ENCODE measurements at places on chromosomes 7 and 10.

DNA sequence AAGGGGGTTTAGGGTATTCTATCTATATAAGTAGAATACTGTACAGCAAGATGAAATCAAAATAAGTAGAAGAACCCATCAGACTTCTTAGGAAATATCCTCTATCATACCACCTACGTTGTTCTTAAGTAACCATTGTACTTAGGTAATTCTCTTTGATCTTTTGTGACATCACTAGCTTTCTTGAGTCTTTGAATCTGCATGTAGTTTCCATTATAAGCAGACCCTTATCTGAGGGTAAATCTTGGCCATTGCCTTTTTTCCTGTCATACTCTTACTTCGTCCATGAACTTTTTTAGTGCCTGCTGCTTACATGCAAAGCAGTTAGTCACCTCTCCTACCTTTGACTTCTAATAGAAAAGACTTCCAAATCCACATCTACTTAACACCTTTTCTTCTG lies 49.0 kb downstream of the WAC start:
- DNase-seq = no peak

GRCh38 chr10:60958892-60959601 lies 15.1 kb upstream of the RHOBTB1 start:
- no peak for DNase-seq

DNA sequence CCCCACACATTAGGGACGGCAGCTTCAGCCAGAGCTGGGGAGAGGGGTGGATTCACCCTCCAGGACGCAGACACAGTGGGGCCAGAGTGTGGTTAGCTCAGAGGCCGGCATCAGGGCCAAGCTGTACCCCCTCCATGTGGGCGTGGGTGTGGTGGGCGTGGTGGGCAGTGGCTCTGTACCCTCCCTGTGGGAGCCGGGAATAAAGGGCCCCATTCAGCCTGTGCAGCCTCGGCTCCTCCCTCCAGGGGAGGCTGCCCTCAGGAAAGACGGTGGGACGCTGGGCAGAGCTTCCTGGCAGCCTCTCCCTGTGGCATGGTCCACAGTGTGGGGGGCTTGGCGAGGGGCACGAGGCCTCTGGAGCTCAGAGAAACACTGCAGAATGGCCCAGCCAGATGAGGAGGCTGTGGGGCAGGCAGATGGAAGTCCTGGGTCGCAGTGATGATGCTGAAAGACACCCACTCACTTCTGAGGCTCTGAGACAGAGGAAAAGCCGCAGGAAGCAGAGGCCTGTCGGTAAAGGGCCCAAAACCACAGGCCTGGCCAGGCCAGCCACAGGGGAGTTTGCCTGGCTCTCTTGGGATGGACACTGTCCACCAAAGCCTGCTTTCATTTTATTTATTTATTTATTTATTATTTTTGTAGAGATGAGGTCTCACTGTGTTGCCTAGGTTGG lies 108.0 kb downstream of the SH3PXD2A start:
- DNase-seq = no peak

DNA sequence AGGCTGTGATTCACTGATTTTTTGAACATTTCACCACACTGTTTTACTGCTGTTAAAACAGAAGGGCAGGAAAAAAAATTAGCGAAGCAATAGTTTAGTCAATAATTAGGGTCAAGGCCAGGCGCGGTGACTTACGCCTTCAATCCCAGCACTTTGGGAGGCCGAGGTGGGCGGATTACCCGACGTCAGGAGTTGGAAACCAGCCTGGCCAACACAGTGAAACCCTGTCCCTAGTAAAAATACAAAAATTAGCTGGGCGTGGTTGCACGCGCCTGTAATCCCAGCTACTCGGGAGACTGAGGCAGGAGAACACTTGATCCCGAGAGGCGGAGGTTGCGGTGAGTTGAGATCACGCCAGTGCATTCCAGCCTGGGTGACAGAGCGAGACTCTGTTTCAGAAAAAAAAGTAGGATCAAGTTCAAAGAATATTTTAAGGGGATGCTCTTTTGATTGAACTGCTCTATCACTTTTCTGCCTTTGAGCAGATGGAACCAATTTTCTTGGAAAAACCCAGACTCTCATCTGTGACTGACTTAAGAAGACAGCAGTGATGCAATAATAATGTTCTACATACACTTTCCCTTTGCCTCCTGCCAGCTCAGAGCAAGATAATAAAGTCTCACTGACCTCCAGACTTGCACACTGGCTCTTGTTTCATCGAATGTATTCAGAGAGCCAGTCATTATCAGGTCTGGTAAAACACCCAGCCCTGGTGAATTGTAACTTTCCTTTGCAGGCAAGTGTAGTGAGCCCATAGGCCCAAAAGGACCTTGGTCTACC lies 1.6 kb upstream of the PPA1 start:
- no peak for DNase-seq

- no peak for DNase-seq
Measured at GRCh38 chr10:124092860-124093773, at the start of gene CHST15. TSS of gene CHST15 (minus strand) at chr10:124093598. CDS start at chr10:124046212, 47,386 bp downstream.

DNA sequence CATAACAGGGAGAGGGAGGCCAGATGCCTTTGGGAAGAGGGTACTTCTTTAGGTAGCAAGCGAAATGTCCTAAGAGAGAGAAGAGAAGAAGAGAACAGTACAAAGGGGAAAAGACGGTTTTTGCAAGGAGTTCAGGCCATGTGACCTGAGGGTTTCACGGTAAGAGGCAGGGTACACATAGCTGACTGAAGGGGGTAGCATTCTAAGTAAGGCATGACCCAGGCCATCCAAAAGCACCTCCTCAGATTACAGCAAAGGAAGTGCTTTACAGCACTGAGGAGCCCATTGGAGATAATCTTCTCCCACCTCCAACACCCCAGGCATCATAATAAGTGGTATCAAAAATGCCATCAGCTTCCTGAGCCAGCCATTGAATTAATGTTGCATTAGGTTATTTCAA lies 258.2 kb upstream of the NPY start:
- DNase-seq = no peak

- no peak for DNase-seq
Measured at GRCh38 chr7:36746347-36746746, 22.1 kb upstream of the AOAH start.

DNA sequence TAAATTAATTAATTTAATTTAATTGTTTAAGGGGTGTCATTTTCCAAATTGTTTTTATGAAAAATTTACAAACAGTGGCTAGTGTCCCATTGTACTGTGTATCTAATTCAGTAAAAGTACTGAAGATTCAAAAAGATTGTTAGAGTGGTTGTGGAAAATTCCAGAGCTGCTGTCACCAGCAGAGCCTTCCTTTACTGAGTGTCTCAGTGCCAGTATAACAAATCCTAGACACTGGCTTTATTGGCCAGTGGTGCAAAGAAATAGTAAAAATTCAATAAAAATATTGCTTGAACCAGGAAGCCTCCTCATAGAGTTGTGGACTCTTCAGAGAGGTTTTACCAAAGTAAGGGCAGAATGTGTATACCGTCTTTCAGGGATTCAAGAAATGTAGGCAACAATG lies 23.1 kb upstream of the HERPUD2 start:
- no peak for DNase-seq

DNA sequence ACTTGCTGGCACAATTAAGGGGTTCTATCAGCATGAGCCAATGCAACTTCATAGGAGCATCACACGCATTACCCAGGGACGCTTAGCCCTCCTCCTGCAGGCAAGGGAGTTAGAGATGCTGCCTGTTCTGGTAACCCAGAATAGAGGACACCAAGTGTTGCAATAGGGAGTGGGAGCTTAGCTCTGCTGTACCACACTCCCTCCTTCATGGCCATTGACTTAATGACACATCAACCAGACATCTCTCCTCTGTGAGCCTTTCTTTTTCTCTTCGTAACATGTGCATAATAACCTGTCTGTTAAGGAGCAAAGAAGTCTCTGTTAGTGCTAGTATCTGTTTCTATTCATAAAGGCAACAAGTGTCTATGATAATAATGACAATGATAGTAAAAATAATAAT lies 282.4 kb downstream of the SORCS3 start:
- no peak for DNase-seq

DNA sequence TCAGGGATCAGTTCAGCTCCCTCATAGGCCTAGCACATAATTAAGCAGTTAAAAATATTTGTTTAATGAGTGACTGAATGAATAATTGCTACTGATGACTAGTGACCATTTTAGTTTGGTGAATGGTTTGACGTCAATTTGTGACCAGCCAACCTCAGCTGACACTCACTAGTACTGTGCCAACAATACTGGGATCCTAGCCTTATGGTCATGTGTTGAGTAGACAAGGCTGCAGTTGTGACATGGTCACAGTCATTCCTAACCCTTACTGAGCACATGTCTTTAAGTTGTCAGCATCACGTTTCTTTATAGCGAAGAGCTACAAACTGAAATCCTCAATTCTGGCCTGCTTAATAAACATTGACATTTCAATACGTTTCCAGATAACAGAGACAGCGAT lies 86.9 kb upstream of the SLC26A5 start:
- DNase-seq = no peak

DNA sequence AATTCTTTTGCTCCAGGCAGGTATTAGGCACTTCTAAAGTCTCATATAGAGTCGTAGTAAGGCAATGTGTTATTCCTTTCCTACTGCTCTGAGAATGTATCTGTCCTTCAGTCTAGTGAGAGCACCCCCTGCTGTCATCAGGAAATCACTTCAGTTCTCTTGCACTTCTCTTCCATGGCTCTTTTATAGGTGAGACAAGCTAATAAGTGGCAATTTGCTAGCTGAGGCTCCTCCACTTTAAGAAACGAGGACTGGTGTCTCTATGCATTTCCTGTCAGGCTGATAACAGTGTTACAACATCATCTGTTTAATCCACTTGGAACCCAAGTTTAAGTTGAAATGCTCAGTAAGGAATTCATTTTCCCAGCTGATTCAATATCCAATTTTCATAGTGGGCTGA lies 350.6 kb downstream of the TFEC start:
- no peak for DNase-seq

GRCh38 chr10:127298381-127298780 lies 102.0 kb upstream of the INSYN2A start:
- no peak for DNase-seq

GRCh38 chr7:152931633-152932032 lies 172.1 kb downstream of the ACTR3B start:
- DNase-seq = no peak

DNA sequence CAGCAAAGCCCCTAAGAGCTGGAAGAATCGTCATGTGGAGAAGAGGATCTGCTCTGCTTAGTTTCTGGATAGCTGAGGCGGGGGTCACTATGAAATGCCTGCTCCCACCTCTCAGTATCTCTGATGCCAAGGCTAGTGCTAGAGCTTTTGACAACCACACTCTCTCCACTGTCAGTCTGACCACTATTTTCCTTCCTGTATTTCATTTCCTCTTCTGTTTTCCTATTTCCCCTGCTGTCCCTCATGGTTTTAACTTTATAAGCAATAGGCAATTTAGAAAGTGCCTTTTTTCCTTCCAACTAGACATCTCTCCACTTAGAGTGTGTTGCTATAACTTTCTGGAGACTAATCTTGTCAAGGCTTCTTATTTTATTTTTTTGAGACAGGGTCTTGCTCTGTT lies 23.6 kb downstream of the C7orf57 start:
- no peak for DNase-seq

DNA sequence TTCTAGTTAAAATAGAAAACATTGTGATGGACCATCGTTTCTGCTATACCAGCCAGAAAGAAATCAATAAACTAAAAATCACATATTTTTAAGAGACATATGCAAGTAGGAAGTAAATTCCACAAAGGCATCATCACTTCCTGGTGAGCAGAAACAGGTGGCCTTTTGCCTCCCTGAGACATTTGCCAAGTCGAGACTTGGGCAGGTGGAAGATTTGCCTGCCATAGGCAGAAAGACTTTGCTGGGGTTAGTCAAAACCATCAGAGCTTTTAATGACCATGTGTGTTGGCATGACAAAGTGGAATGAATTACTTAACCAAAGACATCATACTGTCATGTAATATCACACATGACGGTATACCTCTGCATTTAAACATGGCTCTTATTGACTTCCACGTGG lies 66.0 kb upstream of the FGL2 start:
- DNase-seq = no peak
